ENCODE measurements at places on chromosomes 7 and 10.
A peak's percentile ranks its signal among the peaks of the same experiment; 100 is the strongest.

GRCh38 chr10:24938076-24938475 is 14.3 kb downstream of the PRTFDC1 start:
- DNase-seq, result no peak

DNA sequence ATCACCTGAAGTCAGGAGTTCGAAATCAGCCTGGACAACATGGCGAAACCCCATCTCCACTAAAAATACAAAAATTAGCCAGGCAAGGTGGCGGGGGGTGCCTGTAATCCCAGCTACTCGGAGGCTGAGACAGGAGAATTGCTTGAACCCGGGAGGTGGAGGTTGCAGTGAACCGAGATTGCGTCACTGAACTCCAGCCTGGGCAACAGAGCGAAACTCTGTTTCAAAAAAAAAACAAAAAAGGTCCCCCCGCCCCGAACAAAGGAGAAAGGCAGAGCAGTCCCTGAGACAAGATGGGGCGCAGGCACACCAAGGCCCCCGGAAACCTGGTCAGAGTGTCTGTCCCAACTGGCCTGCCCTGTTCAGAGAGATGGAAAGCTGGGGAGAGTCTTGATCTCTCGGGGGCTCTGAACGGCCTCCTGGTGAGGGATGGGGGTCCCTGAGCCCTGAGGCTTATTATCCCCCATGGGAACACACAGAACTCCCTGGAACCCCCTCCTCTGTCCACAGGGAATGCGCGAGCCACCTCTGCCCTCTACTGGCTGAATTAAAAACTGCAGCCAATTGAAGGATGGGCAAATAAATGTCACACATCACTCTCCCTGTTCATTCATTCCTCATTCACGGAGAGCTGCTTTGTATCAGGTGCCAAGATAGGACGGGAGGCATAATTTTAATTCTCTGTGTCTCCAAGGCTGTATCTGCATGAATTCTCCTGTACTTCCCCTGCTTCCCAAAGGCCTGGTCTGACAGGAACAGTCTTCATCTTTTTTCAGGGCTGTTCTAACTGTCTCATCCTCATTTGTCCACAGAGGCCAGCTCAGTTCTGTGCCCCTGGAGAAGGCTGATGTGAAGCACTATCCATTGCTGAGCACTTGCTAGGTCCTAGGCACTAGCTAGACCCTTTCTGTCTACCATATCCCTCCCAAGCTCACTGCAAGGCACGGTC is 28.9 kb downstream of the MAT1A start:
- DNase-seq, result peak; percentile 30

GRCh38 chr7:152673897-152674296 is 2.0 kb downstream of the XRCC2 start:
- DNase-seq, result no peak

DNA sequence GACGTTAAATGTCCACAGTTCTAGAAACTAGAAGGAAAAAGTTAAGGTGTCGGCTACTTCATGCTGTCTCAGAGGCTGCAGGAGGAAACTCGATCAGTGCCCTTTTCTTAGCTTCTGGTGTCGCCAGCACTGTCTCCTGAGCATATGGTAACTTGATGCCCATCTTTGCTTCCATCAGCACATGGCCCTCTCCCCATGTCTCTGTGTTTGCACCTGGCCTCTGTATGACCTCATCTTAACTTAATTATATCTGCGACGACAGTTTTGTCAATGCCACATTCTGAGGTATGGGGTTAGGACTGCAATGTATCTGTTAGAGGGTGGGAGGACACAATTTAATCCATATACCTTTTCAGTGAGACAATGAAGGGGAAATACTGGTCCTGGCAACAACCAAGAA is 449.9 kb downstream of the POM121L12 start:
- no peak for DNase-seq

GRCh38 chr10:112663234-112664125 is 216.5 kb downstream of the VTI1A start:
- DNase-seq, result no peak
